ENCODE measurements at places on chromosomes 7 and 10.

GRCh38 chr7:132464740-132465139, 111.5 kb downstream of the PLXNA4 start:
- DNase-seq, result no peak

DNA sequence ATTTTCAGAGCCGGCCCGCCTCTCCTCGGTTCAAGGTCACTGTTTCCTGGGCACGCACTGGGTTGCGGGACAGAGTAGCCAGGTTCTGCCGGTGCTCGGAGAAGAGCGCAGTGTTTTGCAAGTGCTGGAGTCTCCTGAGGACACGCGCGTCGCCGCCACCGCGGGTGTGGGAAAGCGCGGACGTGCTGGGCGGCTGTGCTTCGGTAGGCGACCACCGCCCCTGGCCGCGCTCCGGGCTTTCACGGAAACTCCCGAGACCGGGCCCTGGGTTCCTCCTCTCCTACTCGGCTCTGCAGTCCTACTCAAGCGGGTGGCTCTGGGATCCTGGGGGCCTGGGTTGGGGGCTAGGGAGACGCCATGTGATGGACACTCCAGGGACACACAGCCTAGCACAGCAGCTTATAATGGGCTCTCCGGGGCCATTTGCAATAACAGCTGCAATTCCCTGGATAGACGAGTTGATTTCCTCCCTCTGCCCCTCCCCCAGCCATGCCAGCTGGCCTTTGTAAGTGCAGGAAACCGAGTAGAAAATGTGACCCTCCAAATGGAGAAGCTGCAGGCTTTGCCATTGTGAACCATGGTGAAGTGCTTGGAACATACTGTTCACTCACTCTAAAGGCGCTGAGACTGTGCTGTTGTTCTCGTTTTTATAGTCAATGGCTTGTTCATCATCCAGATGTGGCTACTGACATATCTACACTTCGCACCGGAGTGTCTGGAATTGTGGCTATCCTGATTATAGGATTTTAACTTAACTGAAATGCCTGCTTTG, 2.1 kb downstream of the FRAT1 start:
- DNase-seq, result no peak

DNA sequence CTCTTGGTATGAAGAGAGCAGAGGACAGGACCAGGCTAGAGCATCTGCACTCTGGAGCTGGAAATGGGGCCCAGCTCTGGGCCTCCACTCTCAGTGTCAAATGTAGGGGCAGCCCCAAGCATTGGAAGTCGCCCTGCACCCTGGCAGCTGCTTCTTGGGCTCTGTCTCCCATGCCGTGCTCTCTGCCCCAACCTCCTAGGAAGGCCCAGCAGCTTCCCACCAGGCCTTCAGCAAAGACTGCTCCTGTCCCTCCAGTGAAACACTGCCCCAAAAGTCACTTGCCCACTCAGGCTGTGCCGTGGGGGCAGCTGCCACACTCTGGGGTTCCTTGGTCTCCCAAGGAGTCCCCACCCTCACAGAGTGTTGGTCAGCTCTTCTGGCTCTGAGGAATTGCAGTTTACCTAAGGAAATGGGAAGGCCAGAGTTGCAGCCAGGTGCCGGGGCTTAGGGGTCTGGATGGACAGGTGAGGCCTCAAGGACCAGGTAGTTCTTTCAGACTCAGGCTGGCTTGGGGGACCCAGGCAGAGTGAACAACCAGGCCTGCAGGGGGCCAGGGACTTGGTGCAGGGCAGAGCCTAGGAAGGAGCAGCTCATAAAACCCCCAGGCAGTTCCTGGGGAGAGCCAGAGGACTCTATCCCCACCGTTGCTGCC, 9.4 kb upstream of the OPN4 start:
- no peak for DNase-seq

- no peak for DNase-seq
Measured at GRCh38 chr7:134910968-134911367, 75.3 kb upstream of the AGBL3 start.

DNA sequence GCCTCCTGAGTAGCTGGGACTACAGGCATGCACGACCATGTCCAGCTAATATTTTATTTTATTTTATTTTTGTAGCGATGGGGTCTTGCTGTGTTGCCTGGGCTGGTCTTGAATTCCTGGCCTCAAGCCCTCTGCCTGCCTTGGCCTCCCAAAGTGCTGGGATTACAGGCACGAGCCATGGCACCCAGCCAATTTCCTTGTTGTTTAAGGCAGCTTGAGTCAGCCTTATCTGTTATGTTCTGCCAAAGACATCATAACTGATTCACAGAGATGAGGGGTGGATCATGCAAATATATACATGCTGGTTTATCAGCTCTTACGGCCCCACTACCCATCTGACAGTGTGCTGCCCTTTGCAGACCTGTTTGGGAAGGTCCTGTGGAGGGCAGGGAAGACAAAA, 826.7 kb downstream of the TYW1 start:
- DNase-seq, result no peak
